ENCODE measurements at places on chromosomes 6 and 20.

- DNase-seq, result no peak
Measured at GRCh38 chr6:99588618-99589289, 17.9 kb upstream of the PRDM13 start.

DNA sequence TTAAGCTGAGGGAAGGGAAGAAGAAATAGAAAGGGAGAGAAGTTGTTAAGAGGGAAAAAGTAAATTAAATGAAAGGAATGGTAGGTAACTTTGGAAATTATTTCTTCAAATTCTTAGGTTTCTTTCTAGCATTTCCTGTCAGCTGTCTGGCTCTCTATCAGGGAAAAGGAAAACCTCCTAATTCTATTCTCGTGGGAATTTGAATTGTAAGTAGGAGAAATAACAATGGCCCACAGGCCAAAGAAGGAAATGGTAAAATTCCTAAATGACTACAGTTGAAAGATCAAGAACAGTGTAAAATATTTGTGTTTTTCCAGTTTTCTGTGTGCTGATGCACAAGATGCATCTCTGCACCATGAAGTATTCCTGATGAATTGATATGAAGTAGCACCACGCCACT, 173.0 kb downstream of the IBTK start:
- no peak for DNase-seq

DNA sequence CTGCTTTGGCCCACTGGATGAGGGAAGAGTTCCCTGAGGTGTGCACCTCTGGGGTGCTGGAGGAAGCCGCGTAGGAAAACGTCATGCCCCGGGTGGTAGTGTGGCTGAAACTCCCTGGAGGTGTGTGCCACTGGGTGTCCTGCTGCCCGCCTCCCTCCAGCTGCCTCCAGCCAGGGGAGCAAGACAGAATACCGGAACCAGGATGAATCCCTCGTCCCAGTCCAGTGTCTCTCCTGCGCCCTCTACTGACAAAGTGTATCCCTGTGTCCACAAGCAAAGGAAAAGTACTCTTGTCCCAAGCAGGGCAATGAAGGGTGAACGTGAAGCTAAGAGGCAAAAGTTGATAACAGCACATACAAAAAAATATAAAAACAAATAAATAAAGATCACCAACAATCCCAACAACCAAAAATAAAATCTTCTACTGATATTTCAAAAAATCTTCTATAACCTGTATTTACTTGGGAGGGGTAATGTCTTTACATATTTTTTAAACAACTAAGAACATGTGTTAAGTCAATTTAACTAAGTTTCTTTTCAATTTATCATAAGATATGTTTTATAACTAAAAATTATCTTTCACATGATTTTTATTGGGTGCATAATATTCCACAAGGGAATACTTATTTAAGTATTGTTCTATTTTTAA, 437.6 kb downstream of the MAFB start:
- DNase-seq, result no peak

DNA sequence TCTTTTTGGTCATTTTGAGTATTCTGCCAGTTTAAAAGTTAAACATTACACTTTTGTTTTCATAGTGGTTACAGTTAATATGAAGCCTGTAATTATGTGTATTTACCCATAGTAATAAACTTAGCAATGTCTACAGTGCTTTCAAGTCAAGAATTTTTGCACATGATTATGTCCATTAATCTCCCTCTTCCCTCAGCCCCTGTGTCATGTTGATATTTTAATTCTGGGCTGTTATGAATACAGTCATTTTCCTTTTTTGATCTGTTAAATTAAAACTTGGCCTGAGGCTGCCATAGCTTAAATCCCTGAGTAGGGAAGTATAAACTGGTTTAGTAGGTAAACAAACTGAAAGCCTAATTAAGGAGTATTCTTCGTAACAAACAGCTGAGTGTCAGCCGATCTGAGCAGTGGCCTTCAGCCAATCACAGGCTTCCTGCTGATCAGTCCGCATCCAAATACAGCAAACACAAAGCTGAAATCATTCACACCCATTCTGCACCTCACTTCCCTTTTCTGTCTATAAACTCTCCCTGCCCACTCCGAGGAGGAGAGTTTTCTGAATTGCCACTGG, 9.5 kb upstream of the SFT2D1 start:
- no peak for DNase-seq

GRCh38 chr6:69914015-69914485, 47.7 kb downstream of the COL19A1 start:
- DNase-seq, result no peak

GRCh38 chr20:9025011-9025410, 43.9 kb upstream of the PLCB4 start:
- DNase-seq, result no peak

GRCh38 chr6:45422503-45423110, 44.9 kb upstream of the SUPT3H start:
- peak; percentile 51 for DNase-seq

- DNase-seq, result no peak
Measured at GRCh38 chr20:36096435-36096834, 58.1 kb upstream of the EPB41L1 start.

Data from T-helper 1 cell (primary cell).